ENCODE measurements at places on chromosomes 3 and 15.

GRCh38 chr3:29176501-29176900 lies 104.4 kb upstream of the RBMS3 start:
- peak; percentile 47 for DNase-seq

DNA sequence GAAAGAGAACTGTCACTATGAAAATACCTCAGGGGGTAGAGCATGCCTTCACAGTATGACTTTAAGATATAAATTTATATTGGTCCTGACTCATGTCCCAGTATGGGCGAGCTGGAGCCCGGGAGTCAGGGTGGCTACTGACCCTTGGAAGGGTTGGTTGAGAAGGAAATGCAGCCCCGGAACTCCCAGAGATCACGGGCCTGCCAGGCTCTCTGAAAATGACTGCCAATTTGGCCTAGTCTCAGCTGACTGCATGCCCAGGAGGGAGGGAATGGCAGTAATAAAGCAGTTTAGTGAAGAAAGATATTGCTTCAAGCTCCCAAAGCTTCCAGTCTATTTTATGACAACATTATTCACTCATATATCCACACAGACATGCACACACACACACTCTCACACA lies 299.0 kb downstream of the NR2F2 start:
- no peak for DNase-seq

- no peak for DNase-seq
Measured at GRCh38 chr15:89058876-89059405, 29.3 kb upstream of the ABHD2 start.

DNA sequence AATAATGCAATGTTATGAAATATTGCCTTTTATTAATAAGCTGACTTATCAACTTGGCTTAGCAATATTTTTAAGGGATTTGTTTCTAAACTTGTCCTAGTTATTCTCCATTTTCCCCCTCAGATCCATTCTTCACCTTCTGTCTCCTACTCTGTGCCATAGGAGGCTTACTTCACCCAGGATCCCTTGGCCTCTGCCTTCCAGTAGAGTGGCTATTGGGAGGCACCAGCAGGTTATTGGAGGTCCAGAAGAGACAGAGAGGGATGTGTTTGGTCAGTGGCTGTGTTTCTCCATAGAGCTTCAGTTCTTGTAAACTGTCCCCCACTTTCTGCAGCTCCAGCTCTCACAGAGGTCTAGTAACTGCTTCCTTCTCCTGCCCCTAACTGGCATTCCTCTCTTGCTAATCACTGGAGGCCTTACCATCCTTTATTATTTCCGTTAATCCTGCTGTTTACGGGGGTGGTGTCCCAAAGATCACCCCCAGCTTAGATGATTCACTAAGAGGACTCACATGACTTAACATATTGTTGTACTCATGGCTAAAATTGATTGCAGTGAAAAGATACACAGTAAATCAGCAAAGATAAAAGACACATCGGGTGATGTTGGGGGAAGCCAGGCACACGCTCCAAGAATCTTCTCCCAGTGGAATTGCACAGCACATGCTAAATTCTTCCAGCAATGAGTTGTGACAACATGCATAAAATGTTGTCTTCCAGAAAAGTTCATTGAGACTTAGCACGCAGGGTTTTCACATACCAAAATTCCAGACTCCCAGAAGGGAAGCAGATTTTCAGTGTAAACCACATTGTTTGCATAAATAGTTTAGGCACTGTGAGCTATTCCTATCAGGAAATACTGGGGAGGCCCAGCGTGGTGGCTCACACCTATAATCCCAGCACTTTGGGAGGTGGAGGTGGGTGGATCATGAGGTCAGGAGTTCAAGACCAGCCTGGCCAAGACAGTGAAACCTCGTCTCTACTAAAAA lies 67.5 kb downstream of the RPL22L1 start:
- DNase-seq: no peak

DNA sequence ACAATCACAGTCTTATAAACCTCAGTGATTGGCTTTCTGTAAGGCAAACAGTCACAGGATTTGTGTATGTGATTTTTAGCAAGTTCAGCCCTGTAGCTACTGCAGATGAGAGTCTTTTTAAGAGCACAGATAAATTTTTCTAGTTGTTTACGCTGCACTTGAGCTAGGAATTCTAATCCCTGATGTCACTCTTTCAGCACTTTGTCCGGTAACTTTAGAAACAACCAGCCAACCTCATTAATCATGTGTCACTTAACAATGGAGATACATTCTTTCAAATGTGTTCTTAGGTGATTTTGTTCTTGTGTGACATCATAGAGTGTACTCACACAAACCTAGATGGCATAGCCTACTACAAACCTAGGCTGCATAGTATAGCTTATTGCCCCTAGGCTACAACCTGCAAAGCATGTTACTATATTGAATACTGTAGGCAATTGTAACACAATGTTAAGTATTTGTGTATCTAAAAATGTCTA lies 36.8 kb upstream of the GOLGA6L2 start:
- DNase-seq: no peak

GRCh38 chr3:157559401-157559800 lies 56.2 kb upstream of the VEPH1 start:
- no peak for DNase-seq

DNA sequence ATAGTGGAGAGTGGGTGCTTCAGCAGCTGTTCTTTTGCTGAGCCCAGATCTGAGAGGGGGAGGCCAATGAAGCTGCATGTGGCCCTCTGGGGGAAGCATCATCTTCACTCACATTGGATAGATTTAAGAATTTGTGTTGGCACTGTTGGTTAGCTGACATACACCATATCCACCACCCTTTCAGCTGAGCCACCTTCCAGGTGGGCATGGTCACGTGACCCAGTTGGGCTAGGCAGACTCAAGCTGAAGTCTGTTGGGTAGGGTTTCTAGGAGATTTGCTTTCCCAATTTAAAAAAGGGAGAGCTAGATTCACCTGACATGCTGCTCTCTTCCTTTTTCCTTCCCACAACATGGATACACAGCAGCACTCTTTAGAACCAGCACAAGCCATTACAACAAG lies 311.0 kb downstream of the CHST2 start:
- DNase-seq: no peak

DNA sequence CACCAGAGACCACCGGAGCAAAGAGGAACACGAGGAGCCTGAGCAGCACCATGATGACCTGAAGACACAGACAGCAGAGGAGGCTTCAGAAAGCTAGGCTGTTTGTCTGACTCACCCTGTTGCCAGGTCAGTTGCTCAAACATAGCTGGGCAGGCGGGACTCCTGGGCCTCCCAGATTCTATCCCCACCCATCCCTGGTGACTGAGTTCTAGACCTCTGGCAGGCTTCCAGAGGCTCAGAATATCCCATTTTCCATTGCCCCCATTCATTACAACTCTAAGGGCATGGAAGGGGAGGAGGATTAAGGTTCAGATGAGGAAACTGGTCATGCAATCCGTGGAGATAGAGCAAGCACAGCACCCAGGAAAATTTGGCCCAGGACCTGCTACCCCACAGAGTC lies at the start of gene CDHR4:
TSS of gene CDHR4 (minus strand) at position 113 of the 400 bp plus-strand sequence. CDS start at position 52, 61 bp downstream.
- DNase-seq: no peak

DNA sequence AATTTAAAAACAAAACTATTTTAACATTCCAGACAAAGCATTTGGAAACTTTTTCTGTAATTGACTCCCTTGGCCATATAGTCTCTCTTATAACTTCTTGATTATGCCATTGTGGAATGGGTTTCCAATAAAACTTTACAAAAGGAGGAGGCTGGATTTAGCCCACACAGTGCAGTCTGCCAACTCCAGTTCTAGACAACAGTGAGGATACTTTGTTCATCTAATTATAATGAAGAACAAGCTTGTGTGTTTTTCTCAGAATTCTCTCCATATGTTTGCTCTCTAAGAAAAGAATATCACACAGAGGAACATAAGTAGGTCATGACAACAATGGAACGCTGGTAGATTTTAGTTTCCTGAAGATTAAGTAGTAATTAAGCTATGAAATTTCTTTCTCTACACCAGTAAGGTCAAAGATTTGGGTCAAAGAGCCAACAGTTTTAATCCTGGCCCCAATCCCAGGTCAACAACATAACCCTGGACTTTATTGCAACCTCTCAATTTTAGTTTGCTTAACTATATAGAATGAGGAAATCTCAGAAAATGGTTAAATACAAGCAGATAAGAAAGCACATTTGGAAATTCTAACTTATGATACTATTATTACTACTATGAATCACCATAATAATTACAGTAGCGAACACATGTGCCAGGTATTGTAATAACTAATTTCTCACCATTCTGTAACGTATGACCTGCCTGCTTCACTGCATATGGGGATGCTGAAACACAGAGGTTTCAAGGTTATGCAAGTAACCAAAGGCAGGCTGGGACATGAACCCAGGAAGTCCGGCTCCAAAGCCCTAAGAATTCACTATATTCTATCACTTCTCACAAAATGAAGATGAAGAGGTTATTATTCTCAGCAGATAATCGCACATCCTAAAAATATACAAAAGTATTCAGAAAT lies 65.7 kb downstream of the TJP1 start:
- no peak for DNase-seq

DNA sequence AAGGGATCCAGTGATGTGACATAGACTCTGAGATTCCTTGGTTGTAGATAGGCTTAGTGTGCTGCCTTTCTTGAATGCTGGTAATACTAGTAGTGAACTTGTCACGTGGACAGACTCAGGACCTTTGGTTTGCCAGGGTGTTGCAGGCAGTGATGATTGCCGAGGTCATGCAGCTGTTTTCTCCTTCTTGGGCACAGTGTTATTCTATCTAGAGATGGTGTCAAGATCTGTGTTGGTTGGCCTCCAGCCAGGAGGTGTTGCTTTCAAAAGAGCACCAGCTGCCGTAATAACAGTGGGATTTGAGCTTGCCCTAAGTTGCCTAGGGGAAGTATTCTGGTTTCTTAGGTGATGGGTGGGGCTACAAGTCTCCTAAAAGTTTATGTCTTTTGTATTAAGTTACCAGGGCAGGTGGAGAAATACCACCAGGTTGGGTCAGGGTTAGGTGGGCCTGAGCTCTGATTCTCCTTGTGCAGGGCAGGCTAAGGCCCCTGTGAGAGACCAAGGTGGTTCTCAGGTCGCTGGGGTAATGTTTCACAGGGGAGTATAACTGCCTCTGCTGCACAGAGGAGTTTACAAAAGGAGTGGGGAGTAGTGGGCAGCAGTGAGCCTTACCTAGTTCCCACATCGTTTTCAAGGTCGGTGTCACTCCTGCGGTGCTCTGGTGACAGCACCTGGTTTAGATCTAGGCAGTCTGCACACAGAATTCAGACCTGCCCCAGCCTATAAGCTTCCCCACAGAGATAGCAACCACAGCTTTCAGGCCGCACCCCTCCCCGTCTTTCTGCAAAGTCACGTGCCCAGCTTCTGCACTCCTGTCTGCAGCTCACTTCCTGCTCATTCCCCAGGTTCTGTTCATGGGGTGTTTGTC lies 350.3 kb downstream of the DOCK3 start:
- DNase-seq: peak; percentile 74

GRCh38 chr15:62115847-62116246 lies 49.1 kb downstream of the C2CD4A start:
- no peak for DNase-seq

DNA sequence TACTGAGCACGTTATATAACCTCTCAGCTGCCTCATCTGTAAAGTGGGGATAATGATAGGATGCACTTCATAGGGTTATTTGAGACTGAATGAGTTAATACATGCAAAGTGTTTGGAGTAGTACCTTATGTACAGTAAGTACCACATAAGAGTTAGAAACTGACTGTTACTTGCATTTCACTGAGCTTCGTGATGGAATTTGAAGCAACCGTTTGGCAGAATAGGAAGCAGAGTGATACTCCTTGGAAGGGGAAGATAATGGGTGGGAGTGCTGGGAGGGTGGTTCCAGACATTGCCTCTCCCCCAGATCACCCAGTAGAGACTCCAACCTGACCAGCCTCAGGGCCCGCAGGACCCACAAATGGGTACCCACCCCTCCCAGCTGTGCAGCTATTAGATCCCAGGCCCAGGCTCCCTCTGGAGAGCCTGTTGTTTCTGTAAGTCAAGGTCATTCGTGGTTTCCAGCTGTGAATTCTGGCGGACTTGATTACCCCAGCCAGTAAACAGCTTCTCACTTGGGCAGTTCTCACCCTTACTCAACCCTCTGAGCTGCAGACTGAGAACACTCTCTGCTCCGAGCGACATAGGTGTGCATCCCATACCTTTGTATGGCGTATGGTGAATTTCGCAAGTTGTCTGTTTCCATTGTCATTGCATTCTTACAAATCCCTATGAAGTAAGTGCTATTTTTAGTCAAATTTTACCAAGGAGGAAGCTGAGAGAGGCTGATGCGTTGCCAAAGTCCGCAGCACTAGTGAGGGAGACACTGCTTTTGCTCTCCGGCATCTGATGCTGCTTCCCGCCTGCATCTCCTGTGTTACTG lies 11.1 kb downstream of the ALPK3 start:
- DNase-seq: no peak

DNA sequence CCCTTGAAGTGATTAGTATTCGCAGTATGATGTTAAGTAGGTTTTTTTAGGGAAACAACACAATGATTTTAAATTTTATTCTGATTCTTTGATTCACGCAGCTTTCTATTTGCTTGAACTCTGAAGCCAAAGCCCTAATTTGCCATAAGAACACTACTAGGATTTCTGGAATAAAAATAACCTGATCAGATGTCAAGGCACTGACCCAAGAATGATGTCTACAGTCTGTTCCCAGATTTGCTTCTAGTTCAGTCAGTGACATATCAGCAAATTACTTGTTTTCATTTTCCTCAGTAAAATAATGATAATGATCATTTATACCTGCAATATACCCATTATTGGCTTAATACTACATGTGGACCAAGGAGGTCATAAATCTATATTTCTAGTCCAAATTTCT lies 179.5 kb upstream of the EIF1B start:
- DNase-seq: no peak

GRCh38 chr3:107662124-107662507 lies 139.4 kb downstream of the BBX start:
- no peak for DNase-seq

DNA sequence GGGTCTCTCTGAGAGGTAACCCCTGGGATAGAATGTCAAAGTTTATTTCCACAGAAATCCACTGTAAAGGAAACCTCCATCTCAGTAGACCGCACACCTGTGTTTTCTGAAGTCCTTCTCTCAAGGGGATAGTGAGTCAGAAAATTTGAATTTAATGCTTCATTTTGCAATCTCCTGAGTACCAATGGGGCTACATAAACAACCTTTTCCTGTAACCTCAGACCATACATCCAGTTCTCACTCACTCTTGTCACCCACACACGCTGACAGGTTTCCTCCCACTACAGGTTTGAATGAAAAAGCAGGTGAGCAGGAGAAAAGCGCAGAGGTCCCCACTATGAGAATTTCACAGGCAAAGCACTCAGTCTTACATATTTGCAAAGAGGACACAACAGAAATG lies 165.3 kb upstream of the MCTP2 start:
- no peak for DNase-seq

DNA sequence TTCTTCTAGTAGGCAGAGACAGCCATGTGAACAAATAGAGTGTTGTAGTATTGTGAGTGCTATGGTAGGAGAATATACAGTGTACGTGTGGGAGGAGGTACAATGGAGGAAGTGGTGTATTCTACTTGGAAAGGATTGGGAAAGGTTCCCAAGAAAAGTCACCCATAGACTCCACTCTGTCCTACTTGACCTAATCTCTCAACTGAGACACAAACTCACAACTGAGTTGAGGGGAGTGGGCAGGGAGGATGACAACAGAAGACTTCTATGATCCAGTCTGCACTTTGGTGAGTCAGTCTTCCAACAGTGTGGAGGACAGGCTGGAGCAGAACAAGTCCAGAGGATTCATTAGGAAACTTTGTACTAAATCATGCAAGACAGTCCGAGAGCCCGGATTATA lies 28.8 kb upstream of the AQP9 start:
- no peak for DNase-seq

GRCh38 chr3:105976196-105976595 lies 107.4 kb upstream of the CBLB start:
- DNase-seq: no peak

All from NCI-H2171 (cell line).